ENCODE measurements at places on chromosomes 12 and 14.

GRCh38 chr12:112340230-112340629, 42.0 kb downstream of the HECTD4 start:
- DNase-seq: no peak

- no peak for DNase-seq
These were observed 49.1 kb downstream of the RFLNA start for GRCh38 chr12:124344022-124344421.

GRCh38 chr12:3107954-3108353, 30.8 kb downstream of the TSPAN9 start:
- DNase-seq: no peak

DNA sequence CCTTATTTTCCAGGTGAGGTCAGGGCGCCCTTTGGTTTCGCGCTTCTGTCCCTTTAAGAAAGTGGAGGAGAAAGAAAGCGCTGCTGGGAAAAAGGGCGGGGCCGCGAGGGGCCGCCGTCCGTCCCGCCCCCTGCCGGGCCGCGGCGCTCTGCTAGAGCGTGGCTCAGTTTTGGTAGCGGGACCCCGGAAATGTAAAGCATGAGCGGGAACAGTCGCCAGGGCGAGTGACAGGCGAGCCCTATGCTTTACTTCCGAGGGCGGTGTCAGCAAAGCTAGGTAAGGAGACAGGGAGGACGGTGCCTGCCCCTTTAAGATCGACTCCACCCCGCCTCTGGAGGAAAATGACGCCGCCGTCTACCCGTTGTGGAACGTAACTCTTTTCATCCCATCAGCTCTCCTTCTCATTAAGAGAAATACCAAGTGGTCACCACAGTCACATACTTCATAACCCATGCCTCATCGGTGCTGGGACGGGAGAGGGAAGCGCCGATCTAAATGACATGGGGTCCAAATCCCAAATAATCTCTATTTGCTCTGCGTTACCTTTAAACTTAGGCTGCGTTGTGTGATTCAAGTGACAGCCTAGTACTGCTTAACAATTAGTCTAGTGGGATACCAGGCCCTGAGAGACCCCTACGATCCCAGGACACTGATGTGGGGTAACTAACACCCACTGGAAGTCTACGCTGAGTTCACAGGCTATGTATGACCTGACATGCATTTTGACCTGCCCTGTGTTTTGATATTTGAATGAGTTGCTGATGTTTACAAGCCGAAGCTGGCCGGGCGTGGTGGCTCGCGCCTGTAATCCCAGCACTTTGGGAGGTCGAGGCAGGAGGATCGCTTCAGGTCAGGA, at the start of gene ETFBKMT:
TSS of gene ETFBKMT (plus strand) at position 602 of the 856 bp plus-strand sequence. CDS start 2,266 bp downstream, outside the sequence.
- DNase-seq: peak; percentile 91

GRCh38 chr14:74202113-74202512, 37.1 kb upstream of the VSX2 start:
- no peak for DNase-seq

- DNase-seq: peak; percentile 68
These were observed 2.7 kb upstream of the TSPAN31 start for GRCh38 chr12:57741844-57742738.

DNA sequence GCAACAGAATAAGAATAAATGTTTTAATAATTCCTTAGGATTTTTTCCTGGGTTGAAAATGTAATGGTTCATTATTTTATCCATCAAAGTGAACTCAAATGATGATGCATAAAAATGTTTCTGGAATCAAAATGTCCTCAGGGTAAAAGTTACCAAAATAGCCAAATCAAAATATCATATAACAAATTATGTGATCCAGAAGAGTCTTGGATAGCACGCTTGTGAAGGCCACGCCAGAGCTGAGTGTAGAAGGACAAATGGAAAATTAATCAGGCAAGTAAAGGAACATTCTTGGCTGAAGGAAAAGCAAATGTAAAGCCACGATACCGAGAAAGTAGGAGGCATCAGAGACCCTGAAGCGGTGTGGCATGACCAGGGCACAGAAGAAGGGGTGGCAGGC, 169.2 kb downstream of the CAPZA3 start:
- no peak for DNase-seq

DNA sequence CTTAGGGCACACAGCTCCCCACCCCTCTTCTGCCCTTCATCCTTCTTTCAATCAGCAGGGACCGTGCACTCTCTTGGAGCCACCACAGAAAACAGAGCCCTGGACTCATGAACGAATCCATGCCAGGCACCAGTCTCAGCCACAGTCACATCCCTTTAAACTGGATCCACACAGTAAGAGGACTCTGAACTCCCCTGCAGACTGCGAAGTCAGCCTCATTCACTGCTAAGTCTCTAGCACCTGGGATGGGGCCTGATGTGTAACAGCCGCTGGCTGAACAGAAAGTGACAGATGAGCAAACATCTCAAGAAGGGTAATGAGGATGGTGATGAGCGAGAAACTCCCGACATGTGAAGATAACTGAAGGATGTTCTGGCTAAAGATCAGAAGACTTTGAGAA, 45.8 kb upstream of the IQSEC3 start:
- DNase-seq: no peak

DNA sequence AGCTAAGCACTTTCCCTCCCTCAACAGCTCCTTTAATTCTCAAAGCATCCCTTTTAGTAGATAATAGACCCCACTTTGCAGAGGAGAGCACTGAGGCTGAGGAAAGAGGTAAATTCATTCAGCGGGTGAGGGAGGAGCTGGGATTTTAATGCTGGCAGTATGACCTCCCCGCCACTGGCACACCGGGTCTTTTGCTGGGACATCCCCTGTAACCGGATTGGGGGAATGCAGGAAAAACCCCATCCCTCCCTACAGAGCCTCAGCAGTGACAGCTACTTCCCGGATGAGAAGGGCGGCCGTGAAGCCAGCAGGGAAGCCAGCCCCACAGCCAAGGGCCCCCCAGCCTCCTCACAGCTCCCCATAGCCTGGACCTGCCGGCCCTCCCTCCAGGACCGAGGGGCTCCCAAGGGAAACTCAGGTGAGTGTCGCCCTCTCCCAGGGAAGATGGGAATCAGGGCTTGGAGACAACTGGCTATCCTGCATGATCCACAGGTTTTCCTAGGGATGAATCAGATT, 12.1 kb downstream of the ZBTB39 start:
- no peak for DNase-seq

DNA sequence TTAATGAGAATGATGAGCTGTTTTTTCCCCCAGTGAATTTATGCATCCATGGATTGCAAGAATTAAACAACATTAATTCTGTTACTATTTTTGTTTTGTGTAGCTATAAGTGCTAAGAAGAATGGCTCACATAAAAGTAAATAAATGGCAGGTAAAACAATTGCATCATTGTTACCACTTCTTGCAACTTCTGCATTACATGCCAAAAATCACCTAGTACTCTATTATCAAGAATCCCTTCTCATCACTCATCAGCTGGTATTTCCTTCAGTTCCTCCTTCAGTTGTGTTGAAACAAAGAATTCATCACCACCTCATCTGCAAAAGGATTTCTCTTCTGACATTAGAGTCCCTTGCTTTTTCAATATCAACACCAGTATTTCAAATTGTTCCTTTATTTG, 773 bp downstream of the A2M start:
- no peak for DNase-seq

- no peak for DNase-seq
These were observed 92.3 kb downstream of the PPP1R12A start for GRCh38 chr12:79842630-79843029.

DNA sequence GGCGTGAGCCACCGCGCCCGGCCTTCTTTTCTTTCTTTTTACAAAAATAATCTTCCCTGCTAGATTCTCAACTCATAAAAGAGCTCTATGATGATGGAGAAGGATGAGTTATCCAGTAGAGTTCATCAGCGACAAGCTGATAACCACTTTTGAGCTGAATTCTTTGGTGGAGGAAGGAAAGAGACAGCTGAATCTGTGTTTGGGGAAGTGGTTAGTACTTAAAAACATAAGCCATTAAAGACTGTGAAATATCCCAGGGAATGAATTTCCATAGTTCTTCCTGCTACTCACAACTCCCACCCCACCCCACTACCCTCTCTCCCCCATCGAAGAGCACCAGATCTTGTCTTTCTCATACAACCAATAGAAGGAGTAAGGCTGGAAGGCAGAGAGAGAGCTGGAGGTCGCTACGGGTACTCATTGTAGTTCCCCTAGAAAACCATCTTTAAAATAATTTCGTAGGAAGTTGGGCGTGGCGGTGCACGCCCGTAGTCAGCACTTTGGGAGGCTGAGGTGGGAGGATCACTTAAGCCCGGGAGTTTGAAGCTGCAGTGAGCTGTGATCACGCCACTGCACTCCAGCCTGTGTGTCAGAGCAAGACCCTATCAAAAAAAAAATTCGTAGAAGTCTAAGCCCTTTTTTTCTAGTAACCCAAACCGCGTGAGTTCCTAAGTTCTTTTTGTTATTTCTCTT, 647 bp upstream of the ESPL1 start:
- DNase-seq: no peak

DNA sequence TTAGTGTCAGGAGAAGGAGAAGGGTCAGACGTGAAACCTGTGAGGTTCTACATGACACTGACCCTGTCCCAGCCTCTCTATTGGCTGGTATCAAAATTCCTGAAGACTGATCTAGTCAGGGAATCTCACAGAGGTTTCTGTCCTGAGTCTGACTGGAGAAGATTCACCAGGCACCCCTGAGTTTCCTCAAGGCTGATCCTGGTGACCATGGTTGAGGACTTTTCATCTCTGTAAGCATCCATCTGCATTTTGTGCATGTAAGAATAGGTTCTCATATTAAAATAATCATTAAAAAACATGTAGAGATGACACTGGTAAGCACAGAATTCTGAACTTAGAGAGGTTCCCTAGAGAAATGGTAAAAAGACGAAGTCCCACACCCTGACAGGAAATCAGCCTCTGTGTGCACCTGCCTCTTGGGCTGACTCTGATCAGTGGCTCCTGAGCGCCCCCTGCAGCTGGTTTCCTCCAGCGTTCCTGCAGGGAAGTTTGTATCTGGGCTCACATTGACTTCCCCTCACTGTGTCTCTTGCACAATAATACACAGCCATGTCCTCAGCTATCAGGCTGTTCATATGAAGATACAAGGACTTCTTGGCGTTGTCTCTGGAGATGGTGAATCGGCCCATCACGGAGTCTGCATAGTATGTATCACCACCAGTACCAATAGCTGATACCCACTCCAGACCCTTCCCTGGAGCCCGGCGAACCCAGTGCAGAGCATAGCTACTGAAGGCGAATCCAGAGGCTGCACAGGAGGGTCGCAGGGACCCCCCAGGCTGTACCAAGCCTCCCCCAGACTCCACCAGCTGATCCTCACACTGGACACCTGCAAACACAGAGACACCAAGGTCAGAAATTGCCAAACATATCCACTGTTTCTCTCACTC, 991.9 kb downstream of the TMEM121 start:
- peak; percentile 75 for DNase-seq

DNA sequence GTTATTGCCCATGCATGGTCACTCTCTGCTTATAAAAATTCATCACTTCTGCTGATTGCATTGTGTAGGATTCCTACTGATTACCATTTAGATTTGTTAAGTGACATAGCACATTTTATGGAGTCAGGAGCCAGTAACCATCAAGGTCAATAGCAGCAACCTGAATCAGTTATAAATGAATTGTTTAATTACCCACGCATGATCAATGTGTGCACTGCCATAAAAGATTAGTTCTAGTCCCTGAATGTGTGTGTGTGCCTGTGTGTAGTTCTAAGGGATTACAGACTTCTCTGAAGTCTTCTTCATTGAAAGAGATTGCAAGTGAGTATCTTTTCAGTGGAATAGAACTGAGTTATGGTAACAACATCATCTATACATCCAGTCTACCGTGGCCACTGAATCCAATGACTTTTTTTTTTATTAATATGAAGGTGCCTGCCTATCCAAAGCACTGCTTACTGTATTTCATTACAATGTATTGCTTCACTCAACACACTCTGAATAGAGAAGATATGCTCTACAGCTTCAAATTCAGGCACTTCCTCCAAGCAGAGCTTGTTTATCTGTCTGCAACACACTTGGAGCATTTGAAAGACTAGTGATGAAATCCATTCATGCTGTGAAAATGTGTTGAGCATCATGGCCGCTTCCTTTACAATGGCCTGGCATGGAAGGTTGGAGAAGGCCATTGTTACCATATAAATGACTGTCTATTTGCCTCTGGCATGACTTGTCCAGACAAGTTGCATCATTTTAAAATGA, 381.7 kb downstream of the DIO2 start:
- DNase-seq: no peak

- peak; percentile 37 for DNase-seq
These were observed 677 bp downstream of the C12orf75 start for GRCh38 chr12:105330931-105331804.

GRCh38 chr12:4118601-4119156, 154.9 kb upstream of the CCND2 start:
- no peak for DNase-seq

- DNase-seq: peak; percentile 34
These were observed 55.1 kb downstream of the CMAS start for GRCh38 chr12:22100958-22101748.

GRCh38 chr12:105083031-105083430, 1.2 kb downstream of the ALDH1L2 start:
- DNase-seq: no peak

- no peak for DNase-seq
These were observed 210.1 kb upstream of the DAAM1 start for GRCh38 chr14:58978343-58978742.

DNA sequence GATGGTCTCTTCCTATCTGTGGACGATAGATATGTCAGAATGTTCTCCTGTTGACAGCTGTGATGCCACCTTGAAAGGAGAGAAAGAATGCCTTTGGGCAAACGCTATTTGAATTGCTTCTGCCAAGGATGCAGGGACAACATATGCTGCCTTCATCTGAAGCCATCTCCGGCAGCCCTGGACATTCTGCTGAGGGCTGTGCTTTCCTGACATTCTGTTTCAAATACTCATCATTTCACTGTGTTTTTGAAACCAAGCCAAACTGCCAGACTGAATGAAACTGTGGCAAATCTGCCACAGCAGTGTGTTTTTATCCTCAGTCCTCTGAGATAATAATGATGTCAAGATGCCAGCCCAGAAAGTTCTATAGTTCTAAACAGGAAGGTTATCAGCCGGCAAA, 85.8 kb upstream of the BCAT1 start:
- DNase-seq: no peak
